ENCODE measurements at places on chromosomes 11 and 22.

- no peak for DNase-seq
Observed at GRCh38 chr11:32094923-32095322, 4.0 kb downstream of the RCN1 start.

DNA sequence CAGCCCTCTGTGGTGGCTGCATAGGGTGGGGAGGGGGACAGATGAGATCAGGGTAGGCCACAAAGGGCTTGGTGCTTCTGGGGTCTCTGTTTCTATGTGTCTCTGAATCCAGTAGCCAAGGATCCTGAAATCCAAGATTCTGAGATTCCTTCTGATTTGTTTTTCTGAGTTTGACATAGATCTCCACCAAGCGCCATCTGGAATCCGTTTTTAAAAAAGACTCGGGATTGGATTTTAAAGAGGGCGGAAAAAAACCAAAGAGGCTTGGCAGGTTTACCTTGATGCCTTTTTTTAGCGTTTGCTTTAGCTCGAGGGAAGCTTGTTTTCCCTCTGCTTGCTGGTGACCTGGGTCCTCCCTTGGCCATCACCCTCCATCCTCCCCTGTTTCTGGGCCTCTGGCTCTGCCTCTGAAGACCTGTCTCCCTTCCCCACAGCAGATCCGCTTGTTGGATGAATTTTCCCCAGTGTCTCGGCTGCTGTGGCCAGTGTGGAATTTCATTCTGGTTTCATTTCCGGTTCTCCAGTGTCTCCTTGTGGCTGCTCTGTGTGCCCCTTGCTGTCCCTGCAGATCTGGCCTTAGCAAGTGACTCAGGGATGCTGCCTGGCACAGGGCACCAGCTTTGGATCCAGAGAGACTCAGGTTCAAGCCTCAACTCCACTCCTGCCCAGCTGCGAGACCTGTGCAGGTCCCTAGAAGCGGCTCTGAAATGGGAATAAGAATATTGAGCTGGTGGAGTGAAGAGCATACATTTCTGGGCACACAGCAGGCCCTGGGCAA lies 15.1 kb downstream of the SYNGR1 start:
- DNase-seq = no peak

GRCh38 chr11:6387811-6388599 lies 2.3 kb upstream of the SMPD1 start:
- no peak for DNase-seq

- DNase-seq = no peak
Observed at GRCh38 chr11:98227278-98227677, 793.5 kb upstream of the CNTN5 start.

DNA sequence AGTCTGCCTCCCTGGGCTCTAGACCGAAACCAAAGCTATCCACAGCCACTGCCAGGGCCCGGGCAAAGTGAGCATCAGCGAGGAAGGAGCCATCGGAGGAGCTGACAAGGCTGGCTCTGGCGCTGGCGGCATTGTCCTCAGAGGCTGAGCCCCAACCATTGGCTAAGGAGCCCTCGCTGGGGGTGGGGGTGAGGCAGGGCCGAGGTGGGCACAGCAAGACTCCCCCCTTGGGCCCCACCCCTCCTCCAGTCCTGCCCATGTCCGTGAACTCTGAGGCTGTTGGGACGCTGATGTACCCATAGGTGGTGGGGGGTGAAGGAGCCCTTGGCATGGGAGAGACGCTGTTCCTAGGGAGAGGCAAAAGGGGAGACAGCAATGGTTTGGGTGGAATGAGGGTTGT lies 11.2 kb downstream of the ROBO4 start:
- DNase-seq = no peak

DNA sequence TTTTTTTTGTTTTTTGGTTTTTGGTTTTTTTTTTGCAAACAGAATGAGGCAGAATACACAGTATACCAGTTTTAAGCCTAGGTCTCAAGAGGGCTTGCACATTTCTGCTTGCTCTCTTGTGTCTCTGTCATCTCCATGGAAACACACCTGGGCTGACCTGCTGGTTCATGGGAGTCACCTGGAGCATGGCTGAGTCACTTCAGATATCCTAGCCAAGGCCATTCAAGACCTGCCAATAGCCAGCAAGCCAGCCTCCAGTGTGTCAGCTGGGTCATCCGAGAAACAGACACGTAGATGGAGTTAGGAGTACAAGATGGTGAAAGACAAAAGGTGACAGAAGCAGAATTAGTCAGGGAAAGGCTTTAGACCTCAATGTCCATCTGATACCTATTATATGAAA lies 124.2 kb upstream of the SEZ6L start:
- no peak for DNase-seq

Measured in activated naive CD4-positive, alpha-beta T cell treated with anti-CD3 and anti-CD28 coated beads for 36 hours (primary cell).